Kidney capillary endothelial cell (primary cell): ENCODE measurements at places on chromosomes 13 and 19.

GRCh38 chr19:50793558-50794065 lies 3.4 kb downstream of the ACP4 start:
- no peak for DNase-seq

DNA sequence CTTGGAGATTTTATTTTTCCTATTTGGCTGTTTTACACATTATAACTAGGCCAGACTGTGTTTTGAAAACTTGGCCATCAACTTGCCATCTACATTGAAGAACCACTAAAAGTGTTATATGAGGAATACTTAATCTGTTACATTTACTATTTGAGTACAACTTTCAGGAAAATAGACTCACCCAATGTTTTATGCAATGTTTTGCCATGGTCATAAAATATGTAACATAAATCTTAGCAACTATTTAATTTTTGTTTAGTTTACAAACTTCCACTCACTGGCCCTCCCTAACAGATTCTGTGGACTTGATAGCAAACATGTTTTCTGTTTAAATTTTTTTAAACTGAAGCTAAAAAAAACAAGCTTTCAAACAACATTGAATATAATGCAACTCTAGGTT lies 23.7 kb upstream of the TRPC4 start:
- DNase-seq: no peak

- peak; percentile 61 for DNase-seq
These were observed 7.0 kb downstream of the PLVAP start for GRCh38 chr19:17370026-17370587.

- no peak for DNase-seq
These were observed 111.2 kb downstream of the GADD45B start for GRCh38 chr19:2587001-2587719.

DNA sequence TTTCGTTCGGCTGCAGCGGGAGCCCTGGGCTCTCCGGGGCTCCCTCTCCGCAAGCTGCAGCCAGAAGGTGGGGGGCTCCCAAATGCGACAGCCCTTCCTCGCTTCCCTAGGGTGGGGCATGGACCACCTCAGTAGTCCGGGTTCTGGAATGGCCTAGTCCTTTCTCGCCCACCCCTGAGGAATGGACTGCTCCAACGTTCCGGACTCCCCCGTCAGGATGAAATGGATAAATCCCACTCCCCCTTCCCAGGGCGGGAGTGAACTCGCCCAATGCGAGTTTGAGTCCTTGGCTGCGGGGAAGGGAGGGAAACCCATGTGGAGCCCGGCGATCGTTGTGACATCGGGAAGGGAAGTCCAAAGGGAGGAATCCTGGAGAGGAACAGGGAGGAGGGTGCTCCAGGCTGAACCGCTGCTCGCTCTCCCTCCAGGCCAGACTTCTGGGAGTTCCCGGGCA lies 5.5 kb downstream of the HRC start:
- DNase-seq: peak; percentile 77

DNA sequence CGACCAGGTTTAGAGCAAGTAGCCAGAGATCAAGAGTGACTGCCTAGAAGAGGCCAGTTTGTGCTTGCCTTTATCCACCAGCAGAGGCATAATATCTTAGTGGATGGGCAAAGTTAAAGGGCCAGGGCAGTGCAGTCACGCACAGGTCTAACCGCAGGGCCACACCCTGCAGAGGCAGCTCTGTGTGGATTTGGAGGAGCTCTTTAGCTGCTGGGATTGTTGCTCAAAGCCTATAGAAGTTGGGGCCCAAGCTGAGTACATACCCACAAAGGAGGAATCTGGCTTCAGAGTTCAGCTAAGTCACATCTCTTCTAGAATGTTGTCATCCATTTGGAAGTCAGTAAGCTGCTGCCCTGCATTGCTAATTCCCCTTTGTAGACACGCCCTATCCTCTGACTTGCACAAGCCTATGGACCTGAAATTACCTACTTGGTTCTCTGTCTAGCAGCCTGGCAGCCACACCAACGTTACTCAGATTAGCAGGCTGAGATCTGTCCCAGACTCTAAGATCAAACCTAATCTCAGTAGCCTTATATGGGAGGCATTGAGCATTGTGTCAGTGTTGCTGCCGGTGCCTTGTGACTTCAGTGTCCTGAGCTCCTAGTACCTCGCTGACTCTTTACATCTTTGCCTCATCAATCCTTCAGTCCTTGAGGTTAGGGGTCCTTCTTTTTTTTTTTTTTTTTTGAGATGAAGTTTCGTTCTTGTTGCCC lies 102.9 kb upstream of the STARD13 start:
- no peak for DNase-seq

DNA sequence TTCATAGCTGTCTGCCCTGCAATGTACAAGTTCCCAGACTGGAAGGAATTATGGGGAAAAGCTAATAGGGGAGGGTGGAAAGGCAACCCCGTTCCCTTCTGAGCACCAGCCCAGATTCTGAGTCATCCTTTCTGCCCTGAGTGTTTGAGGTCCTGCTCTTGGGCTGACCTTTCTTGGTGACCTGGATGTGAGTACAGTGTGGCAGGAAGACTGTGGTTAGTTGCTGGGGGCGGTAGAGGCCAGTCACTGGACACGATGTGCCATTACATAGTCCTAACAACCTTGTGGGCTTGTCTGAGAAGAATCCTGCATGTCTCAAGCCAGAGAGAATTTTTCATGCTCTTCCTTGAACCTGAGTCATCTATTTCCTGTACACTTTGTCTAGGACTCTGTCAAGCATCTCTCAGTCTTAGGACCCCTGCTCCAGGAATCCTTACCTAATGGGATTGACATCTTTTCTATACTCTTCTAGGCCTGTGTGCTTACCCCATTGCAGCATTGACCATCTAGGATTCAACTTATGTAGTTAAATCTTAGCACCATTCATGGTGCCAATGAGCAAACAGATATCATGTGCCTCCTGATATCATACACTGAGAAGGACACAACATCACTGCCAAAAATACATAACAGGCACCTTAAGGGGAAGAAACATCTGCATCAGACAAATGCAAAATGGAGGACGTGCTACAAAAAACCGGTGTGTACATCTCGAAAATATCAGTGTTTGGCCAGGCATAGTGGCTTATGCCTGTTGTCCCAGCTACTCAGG lies 8.1 kb upstream of the ANGPTL4 start:
- peak; percentile 100 for DNase-seq

DNA sequence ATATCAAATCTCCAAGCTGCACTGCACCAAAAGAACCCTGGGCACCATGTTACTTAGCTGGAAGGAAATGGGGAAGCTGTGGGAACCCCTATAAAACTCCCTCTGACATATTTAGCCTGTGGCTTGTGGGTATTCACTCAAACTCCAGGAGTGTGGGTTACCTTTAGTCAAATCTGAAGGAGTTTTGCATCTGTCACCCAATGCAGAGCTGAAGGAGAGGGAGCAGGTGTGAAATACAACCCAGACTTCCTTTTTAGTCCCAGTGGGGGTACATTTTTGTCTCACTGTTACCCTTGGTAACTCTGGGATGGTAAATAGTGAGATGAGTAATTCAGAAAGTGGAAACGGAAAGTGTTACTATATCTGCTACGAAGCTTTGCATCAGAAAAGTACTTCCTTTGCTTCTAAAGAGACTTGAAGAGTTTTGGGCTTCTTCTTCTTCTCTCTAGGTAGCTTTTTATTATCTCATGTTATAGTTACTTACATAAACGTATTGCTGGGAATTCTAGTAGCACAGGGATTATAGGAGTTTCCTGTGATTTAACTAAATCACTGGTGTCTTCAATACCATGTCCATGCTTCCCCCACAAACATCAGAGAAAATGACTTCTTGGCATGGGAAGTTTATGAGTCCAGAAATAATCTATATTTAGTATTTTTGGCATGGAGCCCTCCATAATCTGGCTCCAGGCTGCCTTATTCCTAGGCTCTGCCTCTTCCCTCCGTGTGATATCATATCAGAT lies 105.9 kb downstream of the AKAP11 start:
- DNase-seq: no peak

DNA sequence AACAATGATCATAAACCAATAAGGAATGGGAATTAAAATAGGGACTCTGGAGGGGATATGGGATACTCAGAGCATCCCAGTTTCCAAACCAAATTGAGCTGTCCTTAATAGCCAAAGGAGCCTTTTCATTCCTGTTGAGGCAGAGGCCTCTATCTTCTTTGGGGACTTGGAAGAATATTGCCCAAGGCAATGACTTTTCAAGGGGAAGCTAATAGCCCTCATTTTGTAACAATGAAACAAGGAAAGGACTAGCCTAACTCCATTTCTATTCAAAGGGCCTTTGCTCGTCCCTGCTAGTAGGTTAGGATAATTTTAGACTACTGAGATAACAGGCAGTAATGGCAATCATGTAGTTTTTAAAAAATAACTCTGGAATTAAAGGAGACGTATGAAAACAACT lies 789.8 kb upstream of the SLITRK5 start:
- DNase-seq: no peak

DNA sequence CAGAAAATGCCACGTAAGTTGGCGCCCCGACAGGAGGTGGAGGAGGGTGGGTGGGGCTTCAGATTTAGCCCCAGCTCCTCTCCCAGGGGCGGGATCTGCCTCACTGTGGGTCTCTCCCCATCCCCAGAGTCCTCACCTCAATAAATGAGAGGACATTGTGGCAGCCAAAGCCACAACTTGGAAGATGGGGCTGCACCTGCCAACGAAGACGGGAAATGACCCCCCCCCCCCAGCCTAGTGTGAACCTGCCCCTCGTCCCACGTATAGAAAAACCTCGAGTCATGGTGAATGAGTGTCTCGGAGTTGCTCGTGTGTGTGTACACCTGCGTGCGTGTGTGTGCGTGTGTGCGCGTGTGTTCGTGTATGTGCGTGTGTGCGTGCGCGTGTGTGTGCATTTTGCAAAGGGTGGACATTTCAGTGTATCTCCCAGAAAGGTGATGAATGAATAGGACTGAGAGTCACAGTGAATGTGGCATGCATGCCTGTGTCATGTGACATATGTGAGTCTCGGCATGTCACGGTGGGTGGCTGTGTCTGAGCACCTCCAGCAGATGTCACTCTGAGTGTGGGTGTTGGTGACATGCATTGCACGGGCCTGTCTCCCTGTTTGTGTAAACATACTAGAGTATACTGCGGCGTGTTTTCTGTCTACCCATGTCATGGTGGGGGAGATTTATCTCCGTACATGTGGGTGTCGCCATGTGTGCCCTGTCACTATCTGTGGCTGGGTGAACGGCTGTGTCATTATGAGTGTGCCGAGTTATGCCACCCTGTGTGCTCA lies 1.5 kb upstream of the TRAPPC5 start:
- peak; percentile 14 for DNase-seq

DNA sequence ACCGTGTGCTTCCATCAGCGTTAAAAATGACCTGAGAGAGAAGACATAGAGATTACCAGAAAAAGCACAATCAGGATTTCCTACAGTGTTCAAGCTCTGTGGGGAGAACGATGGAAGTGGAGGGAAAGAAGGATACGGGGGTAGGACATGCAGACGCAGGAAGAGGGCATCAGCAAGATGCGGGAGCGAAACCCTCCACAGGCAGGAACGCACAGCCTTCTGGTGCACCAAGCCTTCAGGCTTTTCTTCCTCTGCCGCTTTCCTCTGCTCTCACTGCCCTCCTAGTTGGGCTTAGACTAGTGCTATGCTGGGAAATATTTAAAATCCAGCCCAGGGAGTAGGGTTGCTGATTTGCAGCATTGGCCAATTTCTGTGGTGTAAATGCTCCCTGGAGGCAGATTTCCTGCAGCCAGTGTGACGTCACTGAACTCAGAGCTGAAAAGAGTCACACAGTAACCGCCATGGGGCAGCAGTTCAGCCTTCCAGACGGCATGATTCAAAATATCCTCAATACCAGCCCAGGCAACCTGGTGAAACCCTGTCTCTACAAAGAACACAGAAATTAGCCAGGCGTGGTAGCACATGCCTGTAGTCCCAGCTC lies 205.1 kb upstream of the SOX1 start:
- DNase-seq: no peak

DNA sequence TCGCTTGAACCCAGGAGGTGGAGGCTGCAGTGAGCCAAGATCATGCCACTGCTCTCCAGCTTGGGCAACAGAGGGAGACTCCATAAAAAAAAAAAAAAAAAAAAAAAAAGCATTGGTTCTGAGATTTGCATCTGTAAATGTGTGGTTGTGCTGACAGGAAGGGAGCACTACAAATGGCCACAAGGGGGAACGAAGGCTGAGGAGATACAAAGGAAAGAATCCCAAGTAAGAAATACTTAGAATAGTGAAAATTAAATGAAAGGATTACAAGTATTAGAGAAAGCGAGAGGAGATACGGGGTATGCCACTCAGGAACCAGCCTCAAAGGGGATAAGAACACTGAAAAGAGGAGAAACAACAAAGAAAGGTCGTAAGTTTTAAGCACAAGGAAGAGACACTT lies 284.9 kb downstream of the KLF12 start:
- no peak for DNase-seq

DNA sequence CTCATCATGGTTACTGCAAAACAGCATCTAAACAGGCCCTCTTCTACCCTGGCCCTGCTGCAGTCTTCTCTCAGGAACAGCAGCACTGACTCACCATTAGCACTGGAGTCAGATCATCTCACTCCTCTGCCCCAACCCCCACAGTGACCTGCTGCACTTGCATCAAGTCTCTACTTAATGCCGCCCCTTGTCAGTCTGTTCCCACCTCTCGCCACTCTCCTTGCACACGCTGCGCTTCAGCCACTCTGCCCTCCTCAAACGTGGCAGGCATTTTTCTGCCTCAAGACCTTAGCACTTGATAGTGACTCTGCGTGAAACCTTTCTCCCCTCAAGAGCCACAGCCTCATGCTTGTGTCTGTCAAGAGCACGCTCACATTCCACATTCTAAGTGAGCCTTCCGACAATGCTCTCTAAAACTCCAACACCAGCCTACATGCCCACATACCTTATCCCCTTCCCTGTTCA lies 22.1 kb downstream of the MIPEP start:
- DNase-seq: no peak

DNA sequence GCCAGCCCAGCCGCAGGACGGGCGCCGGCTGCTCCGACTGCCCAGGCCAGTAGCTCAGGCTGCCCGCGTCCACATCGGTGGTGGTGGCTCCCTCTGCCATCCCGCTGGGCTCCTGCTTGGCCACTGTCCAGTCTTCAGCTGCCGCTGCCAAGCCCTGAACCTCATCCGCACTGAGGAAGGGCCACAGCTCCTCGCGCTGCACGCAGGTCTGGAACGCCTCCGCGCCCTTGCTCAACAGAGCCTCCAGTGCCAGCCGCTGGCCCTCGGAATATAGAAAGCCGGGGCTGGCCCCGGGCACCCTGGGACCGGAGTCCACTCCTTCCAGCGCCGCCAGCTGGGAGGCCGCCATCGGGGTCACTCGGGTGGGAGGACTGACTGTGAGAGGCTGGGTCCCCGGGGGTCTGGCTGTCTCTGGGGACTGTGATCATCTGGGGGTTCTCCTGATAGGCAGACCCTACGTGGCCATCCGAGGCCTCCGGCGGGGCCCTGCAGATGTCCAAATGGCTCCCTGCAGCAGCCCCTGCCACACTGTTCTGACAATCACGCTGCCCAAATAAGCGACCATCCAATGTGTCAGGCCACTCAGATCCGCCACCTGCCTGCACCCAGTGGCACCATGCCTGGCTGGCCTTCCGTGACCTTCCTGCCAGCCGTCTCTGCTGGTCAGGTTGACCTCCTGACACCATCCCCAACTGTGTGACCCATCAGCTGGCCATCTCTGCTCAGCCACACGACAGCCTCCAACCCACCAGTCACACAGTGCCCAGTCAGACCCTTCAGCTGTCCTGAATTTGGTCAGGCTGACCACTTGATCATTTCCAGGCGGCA lies 1.6 kb downstream of the FAM83E start:
- DNase-seq: no peak

GRCh38 chr13:43664700-43665191 lies 122.0 kb downstream of the ENOX1 start:
- no peak for DNase-seq
